ENCODE measurements at places on chromosomes 16 and 17.
A peak's percentile ranks its signal among the peaks of the same experiment; 100 is the strongest.

- peak; percentile 86 for DNase-seq
Observed at GRCh38 chr17:48074322-48075081, 26.3 kb downstream of the NFE2L1 start.

DNA sequence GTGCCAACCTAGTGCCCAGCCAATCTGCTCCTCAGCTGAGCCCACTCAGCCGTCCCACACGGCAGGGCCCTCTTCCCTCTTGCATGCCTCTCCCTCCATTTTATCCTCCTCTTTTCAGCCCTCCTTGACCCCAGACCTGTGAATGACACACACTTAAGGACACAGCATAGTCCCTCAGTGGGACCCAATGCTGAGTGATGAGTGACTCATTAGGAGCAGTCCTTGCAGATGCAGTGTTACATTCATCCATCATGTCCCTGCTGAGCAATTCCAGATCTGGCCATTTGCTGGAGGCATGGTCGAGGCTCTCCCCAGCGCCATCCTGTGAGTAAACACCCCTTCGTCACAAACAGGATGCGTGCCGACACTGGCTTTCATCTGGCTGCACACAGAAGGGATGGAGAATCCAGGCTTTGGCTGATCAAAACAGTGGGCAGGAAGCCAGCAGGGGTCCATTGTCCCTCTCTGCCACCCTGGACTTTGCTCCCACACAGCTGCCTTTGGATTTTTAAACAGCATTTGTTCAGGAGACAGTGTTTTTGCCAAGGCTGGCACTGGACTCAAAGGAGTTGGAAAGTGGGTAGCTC, 122.6 kb downstream of the AXIN2 start:
- DNase-seq = no peak

- no peak for DNase-seq
Observed at GRCh38 chr17:32970281-32970680, 21.4 kb upstream of the SPACA3 start.

GRCh38 chr17:29124135-29124924, 55.9 kb downstream of the MYO18A start:
- DNase-seq = peak; percentile 65

- DNase-seq = no peak
Observed at GRCh38 chr16:85753559-85753958, 2.7 kb upstream of the C16orf74 start.

GRCh38 chr17:4369557-4370230, 3.2 kb upstream of the UBE2G1 start:
- DNase-seq = no peak
